ENCODE measurements at places on chromosomes 1 and 21.

- H3K4me1 ChIP-seq = peaks cover 57% of the 10 kb centered on the region
- H3K36me3 ChIP-seq = no peaks in the 10 kb centered on the region
- peaks cover 3% of the 10 kb centered on the region for H3K27me3 ChIP-seq
- DNase-seq = peak; percentile 35
These were observed 16.1 kb upstream of the RCAN3 start for GRCh38 chr1:24486331-24487065.

DNA sequence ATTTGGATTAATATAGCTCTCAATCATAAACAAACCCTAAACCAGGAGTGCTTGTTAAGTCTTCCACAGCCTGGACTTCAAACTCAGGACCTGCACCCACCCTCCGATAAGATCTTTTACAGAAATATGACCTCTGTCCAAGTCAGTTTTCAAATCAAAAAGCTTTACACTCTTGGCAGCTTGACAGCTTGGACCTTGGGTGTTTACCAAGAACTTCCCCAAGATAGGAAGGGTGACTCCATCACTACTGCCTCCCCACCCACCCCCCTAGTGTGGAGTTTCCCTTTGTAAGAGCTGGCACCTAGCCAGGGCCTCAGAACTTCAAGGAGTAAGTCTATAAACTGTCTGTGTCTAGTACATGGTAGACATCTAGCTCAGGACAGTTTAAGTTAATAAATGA, 9.6 kb downstream of the BCAR3 start:
- no peak for DNase-seq
- H3K4me3 ChIP-seq = no peak overlapping the region
- no peaks in the 10 kb centered on the region for H3K36me3 ChIP-seq
- no peaks in the 10 kb centered on the region for H3K4me1 ChIP-seq
- H3K27me3 ChIP-seq = no peaks in the 10 kb centered on the region

DNA sequence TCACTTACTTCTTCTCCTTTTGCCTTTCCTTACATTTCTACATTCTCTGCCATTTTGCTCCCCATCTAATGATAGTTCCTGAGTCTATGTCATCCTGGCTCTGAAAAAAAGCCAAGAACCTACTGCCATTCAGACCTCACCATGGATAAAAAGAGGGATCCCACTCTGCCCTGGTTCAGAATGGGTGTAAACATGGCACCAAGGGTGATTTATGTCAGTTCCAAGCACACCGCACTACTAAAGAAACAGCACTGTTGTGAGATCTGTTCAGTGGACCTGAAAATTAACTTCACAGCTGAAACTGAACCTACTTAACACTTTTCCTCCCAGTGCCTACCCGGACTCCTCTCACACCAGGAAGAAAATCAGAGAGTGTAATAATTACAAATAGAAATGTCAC, 72.3 kb upstream of the NTPCR start:
- H3K27ac ChIP-seq = no peak overlapping the region
- no peaks in the 10 kb centered on the region for H3K27me3 ChIP-seq
- H3K36me3 ChIP-seq = no peaks in the 10 kb centered on the region

- H3K4me1 ChIP-seq = no peaks in the 10 kb centered on the region
- H3K27me3 ChIP-seq = no peaks in the 10 kb centered on the region
- H3K36me3 ChIP-seq = peaks cover 20% of the 10 kb centered on the region
- DNase-seq = no peak
These were observed 71.3 kb upstream of the EDEM3 start for GRCh38 chr1:184826001-184826400.

Data from T-cell (primary cell).